ENCODE measurements at places on chromosomes 16 and 17.

- H3K36me3 ChIP-seq = no peaks in the 10 kb centered on the region
- H3K4me1 ChIP-seq = peaks cover 13% of the 10 kb centered on the region
- peak within 1 kb of the TSS; percentile 76 for H3K27ac ChIP-seq
- H3K4me3 ChIP-seq = peak within 1 kb of the TSS; percentile 61
- DNase-seq = peak; percentile 94
Measured at GRCh38 chr17:42016941-42017865, at the start of gene DNAJC7. TSS of gene DNAJC7 (minus strand) at chr17:42017439. CDS start at chr17:42017416, 23 bp downstream.

DNA sequence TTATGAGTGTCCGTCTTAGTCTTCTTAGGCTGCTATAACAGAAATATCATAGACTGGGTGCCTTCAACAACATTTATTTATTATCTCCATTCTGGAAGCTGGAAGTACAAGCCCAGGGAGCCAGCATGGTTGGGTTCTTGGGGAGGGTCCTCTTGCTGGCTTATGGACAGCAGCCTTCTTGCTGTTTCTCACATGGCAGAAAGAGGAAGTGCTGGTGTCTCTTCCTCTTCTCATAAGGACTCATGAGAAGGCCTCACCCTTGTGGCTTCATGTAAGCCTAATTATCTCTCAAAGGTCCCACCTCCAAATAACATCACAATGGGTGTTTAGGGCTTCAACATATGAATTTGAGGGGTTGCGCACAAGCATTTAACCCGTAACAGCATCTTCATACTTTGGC lies 207.0 kb upstream of the COX10 start:
- no peak overlapping the region for H3K27ac ChIP-seq
- H3K36me3 ChIP-seq = no peaks in the 10 kb centered on the region
- no peak for DNase-seq
- H3K4me3 ChIP-seq = no peak overlapping the region

- no peaks in the 10 kb centered on the region for H3K4me1 ChIP-seq
- H3K27ac ChIP-seq = no peak overlapping the region
- H3K36me3 ChIP-seq = no peaks in the 10 kb centered on the region
- H3K27me3 ChIP-seq = no peaks in the 10 kb centered on the region
- no peak overlapping the region for H3K4me3 ChIP-seq
Measured at GRCh38 chr17:14557480-14557879, 256.6 kb downstream of the HS3ST3B1 start.

GRCh38 chr17:79217473-79218135 lies 143.0 kb downstream of the ENGASE start:
- H3K27ac ChIP-seq = no peak overlapping the region
- H3K36me3 ChIP-seq = no peaks in the 10 kb centered on the region
- H3K4me3 ChIP-seq = no peak overlapping the region

DNA sequence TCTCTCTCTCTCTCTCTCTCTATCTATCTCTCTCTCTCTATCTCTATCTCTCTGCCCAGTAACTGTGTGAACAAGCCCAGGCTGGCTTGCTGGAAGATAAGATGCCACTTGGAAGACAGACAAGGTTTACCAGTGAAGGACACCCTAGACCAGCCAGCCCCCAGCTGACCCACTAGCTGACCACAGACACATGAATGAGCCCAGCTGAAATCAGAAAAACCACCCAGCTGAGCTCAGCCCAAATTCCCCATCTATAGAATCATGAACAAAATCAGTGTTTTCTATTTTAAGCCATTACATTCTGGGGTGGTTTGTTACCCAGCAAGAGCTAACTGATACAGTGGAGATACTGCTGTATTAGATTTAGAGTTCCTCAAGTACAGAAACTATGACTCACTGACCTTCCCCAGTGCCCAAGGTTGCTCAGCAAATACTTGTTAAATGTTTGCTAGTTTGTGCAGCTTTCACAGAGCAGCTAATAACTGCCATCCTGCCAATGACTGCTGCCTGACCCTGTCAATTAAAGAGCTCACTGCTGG lies 18.0 kb downstream of the EMP2 start:
- DNase-seq = no peak
- peaks cover 12% of the 10 kb centered on the region for H3K4me1 ChIP-seq
- H3K36me3 ChIP-seq = no peaks in the 10 kb centered on the region

GRCh38 chr16:29745853-29746345 lies at the start of gene C16orf54:
TSS of gene C16orf54 (minus strand) at chr16:29745990. CDS start at chr16:29744951, 1,039 bp downstream.
- H3K4me3 ChIP-seq = no peak within 1 kb of the TSS
- H3K4me1 ChIP-seq = no peaks in the 10 kb centered on the region
- no peak within 1 kb of the TSS for H3K27ac ChIP-seq
- DNase-seq = no peak

DNA sequence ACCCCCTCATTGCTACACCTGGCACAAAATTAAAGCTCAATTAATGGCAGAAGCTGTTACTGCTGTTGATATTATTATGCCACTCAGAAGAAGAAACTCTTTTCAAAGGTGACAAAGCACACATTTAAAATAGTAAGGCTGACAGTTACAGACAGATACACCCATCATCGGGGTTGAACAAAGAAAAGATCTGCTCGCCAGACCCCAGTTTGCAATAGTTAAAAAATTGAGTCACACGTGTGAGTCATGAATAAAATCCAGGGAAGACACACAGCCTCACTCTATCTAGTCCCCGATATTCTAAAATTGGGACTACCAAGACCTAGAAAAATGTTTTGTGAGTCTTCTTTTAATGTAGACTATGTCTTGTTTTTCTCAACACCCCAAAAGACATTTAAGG lies 330.0 kb upstream of the SOX9 start:
- no peak overlapping the region for H3K4me3 ChIP-seq
- no peak for DNase-seq
- H3K4me1 ChIP-seq = no peaks in the 10 kb centered on the region
- H3K27ac ChIP-seq = no peak overlapping the region

- no peak overlapping the region for H3K27ac ChIP-seq
- H3K4me3 ChIP-seq = no peak overlapping the region
- no peaks in the 10 kb centered on the region for H3K4me1 ChIP-seq
- no peak for DNase-seq
Measured at GRCh38 chr17:78374189-78374588, 4.3 kb upstream of the PGS1 start.

GRCh38 chr17:57788725-57789124 lies 43.6 kb upstream of the CCDC182 start:
- H3K27me3 ChIP-seq = no peaks in the 10 kb centered on the region
- H3K27ac ChIP-seq = no peak overlapping the region
- DNase-seq = no peak
- no peaks in the 10 kb centered on the region for H3K36me3 ChIP-seq

DNA sequence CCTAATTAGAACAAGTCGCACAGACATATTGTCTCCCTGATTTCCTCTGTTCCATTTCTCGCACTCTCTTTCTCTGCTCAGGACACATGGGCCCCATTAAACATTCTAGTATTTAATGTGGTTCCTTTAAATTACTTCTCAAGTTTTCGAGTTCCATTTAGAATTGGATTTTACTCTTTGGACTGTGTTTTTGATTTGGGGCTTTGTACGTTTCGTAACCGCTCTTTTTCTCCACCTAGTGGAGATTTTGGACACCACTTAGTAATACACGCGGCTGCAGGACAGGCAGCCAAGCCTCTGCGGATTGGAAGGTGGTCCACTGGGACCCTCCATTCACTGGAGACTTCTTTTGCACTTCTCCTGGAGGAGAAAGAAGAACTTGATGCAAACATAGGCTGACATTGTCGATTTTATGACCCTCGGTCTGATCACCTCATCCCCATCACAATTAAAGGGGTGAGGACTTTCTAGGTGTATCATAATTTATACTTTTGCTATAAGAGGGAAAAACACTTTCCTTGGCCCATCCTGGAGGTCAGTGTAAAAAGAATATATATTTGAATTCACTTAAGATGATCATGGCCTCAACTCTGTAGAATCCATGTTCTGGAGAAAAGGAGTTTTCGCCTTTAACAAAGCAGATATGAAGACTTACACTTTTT lies 85.7 kb downstream of the NOG start:
- H3K27ac ChIP-seq = no peak overlapping the region
- peaks cover 2% of the 10 kb centered on the region for H3K4me1 ChIP-seq
- no peaks in the 10 kb centered on the region for H3K27me3 ChIP-seq
- no peak overlapping the region for H3K4me3 ChIP-seq
- no peaks in the 10 kb centered on the region for H3K36me3 ChIP-seq

GRCh38 chr16:17396762-17397498 lies 73.8 kb downstream of the XYLT1 start:
- no peak overlapping the region for H3K4me3 ChIP-seq
- no peak overlapping the region for H3K27ac ChIP-seq
- H3K27me3 ChIP-seq = no peaks in the 10 kb centered on the region
- H3K4me1 ChIP-seq = peaks cover 22% of the 10 kb centered on the region
- DNase-seq = peak; percentile 67
- H3K36me3 ChIP-seq = no peaks in the 10 kb centered on the region

- no peak overlapping the region for H3K27ac ChIP-seq
- no peak for DNase-seq
- no peak overlapping the region for H3K4me3 ChIP-seq
- no peaks in the 10 kb centered on the region for H3K27me3 ChIP-seq
Measured at GRCh38 chr17:7593296-7593695, 3.4 kb upstream of the SOX15 start.

- no peaks in the 10 kb centered on the region for H3K27me3 ChIP-seq
- H3K4me1 ChIP-seq = no peaks in the 10 kb centered on the region
- no peak overlapping the region for H3K27ac ChIP-seq
- no peaks in the 10 kb centered on the region for H3K36me3 ChIP-seq
Measured at GRCh38 chr16:73149334-73149733, 101.4 kb upstream of the ZFHX3 start.

- no peak overlapping the region for H3K27ac ChIP-seq
- no peaks in the 10 kb centered on the region for H3K36me3 ChIP-seq
- DNase-seq = no peak
- H3K27me3 ChIP-seq = no peaks in the 10 kb centered on the region
- H3K4me1 ChIP-seq = peaks cover 5% of the 10 kb centered on the region
Measured at GRCh38 chr16:1357906-1358566, 6.3 kb downstream of the GNPTG start.

GRCh38 chr17:62109378-62109902 lies 44.4 kb upstream of the MED13 start:
- H3K27me3 ChIP-seq = no peaks in the 10 kb centered on the region
- no peak overlapping the region for H3K27ac ChIP-seq
- H3K4me3 ChIP-seq = no peak overlapping the region
- peak; percentile 33 for DNase-seq
- H3K4me1 ChIP-seq = no peaks in the 10 kb centered on the region

DNA sequence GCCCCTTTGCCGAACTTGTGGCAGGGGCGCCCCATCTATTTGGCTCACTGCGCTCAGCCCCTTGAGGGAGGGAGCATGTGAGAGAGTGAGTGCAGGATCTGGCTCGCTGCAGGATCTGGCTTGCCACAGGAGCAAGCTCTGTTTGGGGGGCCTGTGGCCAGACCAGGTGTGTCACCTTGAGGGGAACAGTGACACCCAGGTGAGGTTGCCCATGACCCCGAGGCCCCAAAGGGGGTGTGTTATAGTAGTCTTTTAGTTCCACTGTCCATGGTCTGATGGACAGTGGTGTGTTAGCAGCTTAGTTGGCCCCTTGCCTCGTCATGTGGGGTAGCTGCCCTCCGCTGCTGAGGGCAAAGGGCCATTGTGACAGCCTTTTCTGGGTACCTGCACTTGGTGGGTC lies 41.6 kb downstream of the CCDC42 start:
- H3K27me3 ChIP-seq = no peaks in the 10 kb centered on the region
- peaks cover 11% of the 10 kb centered on the region for H3K4me1 ChIP-seq
- H3K4me3 ChIP-seq = no peak overlapping the region
- no peaks in the 10 kb centered on the region for H3K36me3 ChIP-seq

DNA sequence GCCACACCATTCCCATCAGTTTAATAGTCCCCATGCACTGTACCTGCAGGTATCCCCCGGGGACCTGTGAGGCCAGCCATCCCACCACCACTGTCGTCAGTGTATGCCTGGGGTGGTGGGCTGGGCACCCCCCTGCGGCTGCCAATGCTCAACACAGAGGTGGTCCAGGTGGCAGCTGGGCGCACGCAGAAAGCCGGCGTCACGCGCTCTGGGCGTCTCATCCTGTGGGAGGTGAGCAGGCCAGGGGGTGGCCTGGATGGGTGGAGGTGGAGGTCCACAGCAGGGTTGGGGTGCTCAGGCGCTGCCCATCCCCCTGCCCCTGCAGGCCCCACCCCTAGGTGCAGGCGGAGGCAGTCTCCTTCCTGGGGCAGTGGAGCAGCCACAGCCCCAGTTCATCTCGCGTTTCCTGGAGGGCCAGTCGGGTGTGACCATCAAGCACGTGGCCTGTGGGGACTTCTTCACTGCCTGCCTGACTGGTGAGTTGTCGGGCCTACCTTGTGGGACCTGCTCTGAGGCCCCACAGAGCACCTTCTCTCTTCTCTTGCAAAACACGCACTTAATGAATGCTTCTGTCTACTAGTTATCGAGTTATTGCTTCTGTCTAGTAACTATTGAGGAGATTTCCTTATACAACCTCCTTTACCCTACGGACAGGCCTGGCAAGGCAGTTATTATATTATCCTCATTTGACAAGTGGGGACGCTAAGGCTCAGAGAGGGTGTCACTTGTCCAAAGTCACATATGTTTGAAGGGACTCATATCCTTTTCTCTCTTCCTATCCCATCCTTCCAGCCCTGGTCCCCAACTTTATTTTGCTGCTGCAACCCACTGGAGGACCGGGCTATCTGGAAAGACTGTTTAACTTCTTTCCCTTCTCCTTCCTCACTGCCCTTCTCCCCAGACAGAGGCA lies 5.8 kb upstream of the TRAF4 start:
- DNase-seq = no peak
- H3K27ac ChIP-seq = no peak overlapping the region
- no peaks in the 10 kb centered on the region for H3K36me3 ChIP-seq
- H3K4me1 ChIP-seq = no peaks in the 10 kb centered on the region
- H3K27me3 ChIP-seq = no peaks in the 10 kb centered on the region

GRCh38 chr16:4313563-4314531 lies 2.0 kb upstream of the GLIS2 start:
- no peaks in the 10 kb centered on the region for H3K27me3 ChIP-seq
- H3K36me3 ChIP-seq = no peaks in the 10 kb centered on the region
- no peak overlapping the region for H3K4me3 ChIP-seq
- DNase-seq = peak; percentile 74

- no peaks in the 10 kb centered on the region for H3K4me1 ChIP-seq
- DNase-seq = no peak
- no peak overlapping the region for H3K4me3 ChIP-seq
- no peak overlapping the region for H3K27ac ChIP-seq
Measured at GRCh38 chr16:73280388-73280787, 232.5 kb upstream of the ZFHX3 start.

DNA sequence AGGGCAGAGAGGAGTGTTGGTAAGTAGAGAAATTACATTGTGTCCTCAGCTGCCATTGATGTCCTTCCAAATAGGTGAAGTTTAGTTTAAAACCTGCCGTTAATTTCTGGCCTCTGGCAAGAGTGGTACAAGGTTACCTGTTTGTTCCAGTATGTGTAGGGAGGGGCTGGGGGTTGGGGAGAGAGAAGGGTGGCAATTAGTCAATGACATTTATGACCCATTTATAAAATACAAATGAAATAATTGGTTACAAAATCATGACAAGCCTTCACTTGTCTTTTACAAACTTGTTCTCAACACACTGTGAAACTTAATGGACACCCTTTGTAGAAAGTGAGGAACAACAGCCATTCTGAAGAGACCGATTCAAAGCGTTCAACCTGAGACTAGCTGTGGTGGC lies 281.0 kb downstream of the FTO start:
- H3K4me1 ChIP-seq = no peaks in the 10 kb centered on the region
- no peak overlapping the region for H3K4me3 ChIP-seq
- H3K27ac ChIP-seq = no peak overlapping the region

GRCh38 chr17:41008811-41009210 lies at the start of gene KRTAP3-1:
TSS of gene KRTAP3-1 (minus strand) at chr17:41009128. CDS start at chr17:41009074, 54 bp downstream.
- H3K4me1 ChIP-seq = no peaks in the 10 kb centered on the region
- no peaks in the 10 kb centered on the region for H3K27me3 ChIP-seq
- DNase-seq = no peak
- no peak within 1 kb of the TSS for H3K27ac ChIP-seq
